ENCODE measurements at places on chromosomes 5 and 9. TPM values are rescaled to one million over a fixed set of nuclear protein-coding genes. Genes with fewer than 3 reads are reported as not detected.

Gene NOL8
- 39.7 TPM for total RNA-seq

Gene IFNA2
- not detected for total RNA-seq

Gene SHB
- 12.9 TPM for total RNA-seq

Gene HBEGF
- total RNA-seq = 12.4 TPM

Gene CTXN3
- not detected for total RNA-seq

Gene IL12B
- total RNA-seq = not detected

Gene CARD9
- 3.4 TPM for total RNA-seq

Gene STK32A
- total RNA-seq = 0.22 TPM

Gene NR2F1-AS1
- 20.1 TPM for total RNA-seq

Gene MLANA
- total RNA-seq = not detected

Gene NSD1
- total RNA-seq = 47.0 TPM

Gene PCDHB9
- under 0.01 TPM for total RNA-seq

Gene CYLC2
- not detected for total RNA-seq

Gene TLX3
- not detected for total RNA-seq

Gene LECT2
- not detected for total RNA-seq

Gene PLPPR1
- total RNA-seq = not detected

Gene PTPN3
- 0.12 TPM for total RNA-seq

Gene NSMF
- 16.9 TPM for total RNA-seq

Gene NDUFS4
- 102 TPM for total RNA-seq

Gene LCN15
- not detected for total RNA-seq

Gene PIP5KL1
- total RNA-seq = 1.2 TPM

Gene IL3
- total RNA-seq = not detected

Gene PCDHGB1
- total RNA-seq = 0.44 TPM

Gene FAM200C
- total RNA-seq = 6.0 TPM

Gene LHX3
- not detected for total RNA-seq

Gene AP3B1
- total RNA-seq = 60.7 TPM

Gene DIPK1B
- 1.1 TPM for total RNA-seq

Gene ARSI
- total RNA-seq = 18.1 TPM

Gene SLC1A3
- total RNA-seq = 2.1 TPM

Gene NOL6
- total RNA-seq = 29.1 TPM

Gene CKS2
- 99.7 TPM for total RNA-seq

Gene DOCK8
- 0.89 TPM for total RNA-seq

Gene CDH6
- total RNA-seq = 21.6 TPM

Gene RELL2
- 4.9 TPM for total RNA-seq

Gene F12
- total RNA-seq = 0.50 TPM

Gene WDR38
- not detected for total RNA-seq
